NCI-H226 (cell line): ENCODE measurements at places on chromosomes 2 and 18.

GRCh38 chr2:154293864-154294263, 404.6 kb upstream of the KCNJ3 start:
- DNase-seq, result no peak

DNA sequence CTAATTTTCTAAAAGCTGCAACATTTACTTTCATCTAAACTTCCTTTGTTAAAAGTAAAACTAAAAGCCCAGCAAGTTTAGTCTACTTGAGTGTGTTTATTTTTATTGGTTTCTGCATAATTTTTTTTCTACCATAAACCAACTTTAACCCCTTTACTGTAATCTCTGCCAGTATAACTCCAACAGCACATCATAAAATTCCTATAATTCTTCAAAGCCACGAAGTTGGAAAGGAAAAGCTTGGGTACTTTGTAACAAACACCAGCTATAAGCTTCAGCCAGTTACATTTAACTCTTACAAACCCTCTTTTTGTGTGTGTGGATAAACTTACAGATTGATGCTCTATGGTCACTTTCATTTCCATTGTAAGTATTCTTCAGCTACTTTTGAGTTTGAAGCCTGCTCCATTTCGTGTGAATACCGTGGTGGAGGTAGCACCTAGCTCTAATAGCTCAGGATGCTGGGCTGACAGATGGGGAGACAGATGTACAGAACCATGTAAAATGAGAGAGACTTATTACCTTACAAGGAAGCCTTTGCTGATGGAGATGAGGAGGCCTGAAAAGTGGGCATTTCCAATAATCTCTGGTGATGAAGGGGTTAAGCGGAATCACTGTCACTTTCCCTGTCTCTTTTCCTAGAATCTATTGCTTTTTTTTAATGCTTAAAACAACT, 42.5 kb downstream of the ZEB2 start:
- DNase-seq, result no peak

DNA sequence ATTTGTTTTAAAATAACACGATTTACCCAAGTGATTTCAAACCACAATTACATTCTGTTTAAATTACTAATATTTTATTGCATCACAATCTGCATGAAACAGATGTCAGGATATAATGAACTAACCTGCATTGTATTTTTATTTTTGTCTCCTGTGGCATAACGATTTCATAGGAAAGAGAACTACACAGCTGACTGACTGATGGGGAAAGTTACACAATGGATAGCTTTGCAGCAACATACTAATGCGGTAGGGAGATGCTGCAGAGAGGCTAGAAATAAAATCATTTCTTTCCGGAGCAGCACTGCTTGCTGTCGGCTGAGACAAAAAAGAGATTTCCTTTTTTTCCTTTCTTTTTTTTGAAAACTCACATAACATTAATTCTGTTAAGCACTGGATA, 36.9 kb downstream of the SCN1A start:
- DNase-seq, result no peak

DNA sequence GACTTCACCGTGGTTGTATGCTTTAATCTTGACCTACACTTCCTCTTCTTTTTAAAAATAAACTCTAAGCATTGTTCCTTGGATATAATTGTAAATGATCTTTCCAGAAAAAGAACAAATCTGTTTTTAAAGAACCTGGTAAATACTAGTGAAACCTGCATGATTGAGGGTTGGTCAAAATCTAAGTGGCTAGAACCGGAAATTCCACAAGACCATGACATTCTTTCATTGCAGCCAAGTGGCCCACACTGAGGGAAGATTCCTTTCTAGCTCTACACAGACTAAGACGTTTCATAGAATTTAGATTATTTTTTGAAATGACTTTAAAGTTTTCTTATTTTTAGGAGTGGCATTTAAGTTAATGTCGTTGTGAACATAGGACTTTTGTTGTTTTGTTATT, 356.7 kb downstream of the NYAP2 start:
- no peak for DNase-seq

DNA sequence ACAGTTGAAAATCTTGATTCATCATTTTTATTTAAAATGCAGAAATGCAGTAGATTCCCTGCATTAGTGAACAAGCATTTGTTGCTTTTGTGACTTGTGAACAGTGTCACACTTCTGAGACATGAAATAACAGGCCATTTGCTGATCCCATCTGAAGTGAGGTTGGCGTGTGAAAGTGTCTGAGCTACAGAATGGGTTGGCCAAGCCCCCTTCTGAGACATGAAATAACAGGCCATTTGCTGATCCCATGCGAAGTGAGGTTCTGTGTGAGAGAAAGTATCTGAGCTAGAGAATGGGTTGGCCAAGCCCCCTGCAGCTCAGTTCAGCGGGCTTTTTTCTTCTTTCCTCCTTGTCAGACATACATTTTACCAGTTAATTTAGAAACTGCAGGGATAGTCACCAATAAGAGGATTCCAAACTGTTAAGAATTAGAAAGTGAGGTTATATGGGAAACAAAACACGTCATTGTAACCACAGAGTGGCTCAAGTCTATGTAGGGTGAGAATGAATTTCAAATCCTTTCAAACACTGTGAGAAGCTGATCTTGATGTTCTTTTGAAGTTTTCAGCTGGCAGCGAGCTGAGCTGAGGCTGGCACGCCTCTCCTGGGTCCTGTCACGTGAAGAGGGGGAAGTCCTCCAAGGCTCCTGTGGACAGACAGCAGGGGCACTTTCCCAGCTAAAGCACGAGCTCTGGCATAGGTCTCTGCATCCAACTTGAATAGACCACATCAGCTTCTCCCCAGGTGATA, 339.2 kb upstream of the SALL3 start:
- no peak for DNase-seq

DNA sequence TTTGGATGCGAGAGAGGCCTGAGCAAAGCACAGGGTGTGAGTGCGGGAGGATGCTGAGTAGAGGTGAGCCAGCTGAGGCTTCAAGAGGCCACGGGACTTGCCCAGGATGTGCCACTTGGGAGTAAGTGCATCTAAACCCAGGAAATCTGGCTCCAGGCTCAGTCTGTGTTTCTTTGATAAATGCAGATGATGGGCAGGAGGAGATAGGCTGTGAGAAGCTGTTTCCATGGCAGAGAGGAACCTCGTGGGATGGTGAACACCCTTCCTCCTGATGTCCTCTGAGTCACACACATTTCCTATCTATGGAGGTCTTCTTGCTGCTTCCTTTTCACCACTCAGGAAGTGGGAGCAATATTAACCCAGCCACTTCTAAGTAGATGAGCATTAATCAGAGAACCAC, 38.4 kb upstream of the CELF4 start:
- DNase-seq, result no peak

DNA sequence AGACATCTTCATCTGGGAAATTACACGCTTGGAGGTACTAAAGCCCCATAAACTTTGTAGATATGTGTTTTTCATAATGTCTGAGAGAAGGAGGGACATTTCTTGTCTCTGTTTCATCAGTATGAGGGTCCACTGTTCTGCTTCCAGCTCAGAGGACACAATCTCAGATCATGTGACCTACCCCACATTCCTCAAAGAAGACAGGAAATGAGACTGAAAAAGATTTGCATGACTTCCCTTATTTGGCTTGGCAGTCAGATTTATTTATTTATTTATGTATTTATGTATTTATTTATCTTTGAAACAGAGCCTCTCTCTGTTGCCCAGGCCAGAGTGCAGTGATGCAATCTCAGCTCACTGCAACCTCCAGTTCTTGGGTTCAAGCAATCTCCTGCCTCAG, 463.7 kb upstream of the RGPD4 start:
- DNase-seq, result no peak

DNA sequence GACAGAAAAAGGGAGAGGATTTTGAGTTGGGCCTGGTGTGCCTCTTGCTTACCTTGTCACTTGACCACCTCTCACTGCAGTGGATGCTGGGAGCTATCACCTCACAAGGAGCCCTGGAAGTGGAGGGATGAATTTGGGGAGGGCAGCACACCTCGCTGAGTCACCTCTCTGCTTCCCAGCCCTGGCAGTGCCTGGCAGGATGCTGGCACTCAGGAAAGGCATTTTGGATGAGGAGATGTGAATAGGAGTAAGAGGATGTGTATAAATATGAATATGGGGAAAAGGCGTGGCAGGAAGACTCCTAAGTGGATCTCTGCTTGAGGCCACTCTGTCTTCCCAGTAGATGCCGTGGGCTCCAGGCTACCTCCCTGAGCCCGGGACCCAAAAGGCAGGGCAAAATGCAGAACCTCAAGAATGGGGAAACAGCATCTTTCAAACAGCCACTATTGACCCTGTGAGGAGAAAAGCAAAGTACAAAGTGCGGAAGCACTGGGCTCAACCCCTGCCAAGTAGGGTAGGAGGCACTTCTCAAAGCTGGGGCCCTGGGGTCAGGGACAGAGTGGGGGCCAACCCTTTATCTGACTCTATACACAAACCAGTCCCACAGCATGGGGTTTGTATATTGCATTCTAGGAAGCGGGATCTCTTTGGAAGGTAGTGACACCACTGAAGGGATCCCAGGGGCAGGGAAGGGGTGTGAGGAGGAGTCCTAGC, 164.5 kb upstream of the GLI2 start:
- DNase-seq, result peak; percentile 13

- no peak for DNase-seq
These were observed 60.2 kb upstream of the GALNT13 start for GRCh38 chr2:153811516-153811915.

- DNase-seq, result no peak
These were observed 598.1 kb upstream of the LRRTM4 start for GRCh38 chr2:78120275-78120674.

DNA sequence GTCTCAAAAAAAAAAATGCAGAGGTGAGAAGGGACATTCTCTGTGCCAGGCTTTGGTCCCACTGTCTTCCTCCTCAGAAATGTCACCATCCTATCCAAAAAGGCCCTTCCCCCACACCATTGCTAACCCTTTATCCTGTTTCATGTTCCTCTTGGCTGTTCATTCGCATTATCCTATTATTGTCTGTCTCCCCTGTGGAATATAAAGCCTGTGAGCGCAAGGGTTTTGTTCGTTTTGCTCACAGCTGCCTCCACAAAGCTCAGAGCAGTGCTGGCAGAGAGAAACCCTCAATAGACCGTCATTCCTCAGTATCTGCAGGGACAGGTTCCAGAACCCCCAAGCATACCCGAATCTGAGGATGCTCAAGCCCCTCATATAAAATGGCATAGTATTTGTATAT, 91.8 kb downstream of the LOXHD1 start:
- DNase-seq, result no peak

- DNase-seq, result peak; percentile 65
These were observed 3.7 kb upstream of the ATG16L1 start for GRCh38 chr2:233247744-233248143.

DNA sequence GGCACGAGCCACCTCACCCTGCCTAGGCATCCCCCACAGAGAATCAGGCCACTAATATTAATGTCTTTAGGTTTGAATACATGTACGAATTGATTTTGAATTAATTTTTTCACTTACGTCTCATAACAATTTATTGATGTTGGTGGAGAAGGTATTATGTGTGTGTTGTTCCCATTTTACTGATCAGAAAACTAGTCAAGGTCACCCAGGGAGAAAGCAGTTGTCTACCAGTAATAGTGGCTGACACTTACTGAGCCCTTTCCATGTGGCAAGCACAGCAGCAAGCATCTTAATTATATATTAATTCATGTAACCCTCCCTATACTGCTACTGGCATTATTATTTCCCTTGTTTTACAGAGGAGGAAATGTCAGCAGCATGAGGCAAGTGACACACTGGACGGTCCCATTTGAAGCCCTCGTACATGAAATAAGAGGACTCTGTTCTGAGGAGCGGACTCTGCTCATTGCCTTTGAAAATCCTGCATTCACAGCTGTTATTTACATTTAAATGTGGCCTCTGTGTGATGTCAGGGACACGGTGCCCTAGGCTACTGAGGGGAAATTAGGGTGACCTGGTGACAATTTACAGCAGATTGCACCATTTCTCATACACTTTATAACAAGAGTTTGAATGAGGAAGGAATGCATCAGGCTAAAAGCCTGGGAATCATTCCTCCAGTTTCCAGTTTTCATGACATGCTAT, 30.9 kb upstream of the KCNE4 start:
- no peak for DNase-seq

- DNase-seq, result no peak
These were observed 113.4 kb downstream of the MIB1 start for GRCh38 chr18:21853775-21854552.

GRCh38 chr18:37124516-37124915, 295.6 kb downstream of the KIAA1328 start:
- no peak for DNase-seq

DNA sequence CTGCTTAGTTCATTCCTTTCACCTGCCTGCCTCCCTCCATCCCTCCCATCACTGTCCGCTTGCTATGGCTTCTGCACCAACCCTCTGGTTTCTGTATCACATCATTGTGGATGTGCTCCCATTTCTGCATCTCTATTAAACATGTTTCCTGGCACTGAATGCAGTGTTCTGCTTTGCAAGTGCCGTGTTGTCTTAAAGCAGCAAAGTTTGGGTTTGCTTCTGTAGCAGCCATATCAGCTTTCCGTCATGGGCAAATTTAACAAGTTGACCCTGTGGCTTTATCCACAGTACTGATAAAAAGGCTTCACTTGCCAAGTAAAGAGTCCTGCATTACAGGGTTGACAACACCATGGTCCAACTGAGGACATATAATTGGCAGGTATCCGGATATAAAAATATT, 165.5 kb downstream of the PTGR3 start:
- DNase-seq, result no peak

DNA sequence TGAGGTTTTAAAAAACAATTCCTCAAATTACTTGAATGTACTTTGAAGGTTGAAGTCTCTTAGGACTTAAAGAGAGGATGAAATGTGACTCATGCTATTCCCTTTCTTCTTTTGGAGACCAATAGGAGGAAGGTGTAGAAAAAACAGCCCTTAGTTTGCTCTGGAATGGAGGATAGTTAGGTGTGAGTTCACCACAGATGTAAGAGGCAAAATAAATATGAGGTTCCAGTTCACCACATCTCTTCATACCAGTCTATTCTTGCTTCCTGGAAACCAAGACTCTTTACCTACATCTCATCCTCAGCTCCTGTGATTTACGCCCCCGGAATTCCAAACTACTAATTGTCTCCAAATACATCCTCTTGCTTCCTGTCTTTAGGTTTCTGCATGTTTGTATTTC, 77.5 kb upstream of the TTC21B start:
- peak; percentile 53 for DNase-seq

GRCh38 chr2:110678457-110679336, 834 bp upstream of the BUB1 start:
- no peak for DNase-seq

GRCh38 chr18:69684789-69685188, 262.9 kb downstream of the CD226 start:
- no peak for DNase-seq

DNA sequence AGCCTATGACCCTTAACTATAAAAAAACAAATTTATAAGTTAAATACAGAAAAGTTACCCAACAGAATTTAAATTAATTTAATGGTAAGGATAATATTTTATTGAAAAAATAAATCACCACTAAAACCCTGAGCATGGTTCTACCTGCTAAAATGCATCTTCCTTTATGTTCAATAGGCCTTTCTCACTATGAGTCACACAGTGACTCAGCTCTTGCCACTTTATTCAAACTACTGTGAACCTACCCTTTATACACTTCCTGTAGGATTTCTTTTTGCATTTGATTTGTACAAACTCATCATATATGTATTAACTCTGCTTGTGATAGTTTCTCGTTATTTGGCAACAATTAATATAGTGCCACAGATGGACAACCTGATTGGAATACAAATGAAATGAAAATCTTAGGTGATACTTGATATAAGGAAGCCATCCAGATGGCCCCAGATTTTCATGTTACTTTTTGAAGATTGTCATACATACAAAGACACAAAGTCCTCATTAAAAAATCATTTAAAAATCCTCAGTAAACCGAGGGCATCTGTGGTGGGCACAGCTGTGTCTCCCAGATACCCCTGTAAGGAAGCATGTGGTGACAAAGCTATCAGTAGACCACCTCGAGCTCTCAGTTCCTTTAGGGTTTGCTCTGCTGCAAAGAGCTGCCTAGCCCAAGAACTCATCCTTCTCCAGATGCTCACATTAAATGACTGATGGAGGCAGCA, 55.2 kb upstream of the COBLL1 start:
- DNase-seq, result peak; percentile 79
